KBM-7 (cell line): ENCODE measurements at places on chromosomes 7 and 10.
A peak's percentile ranks its signal among the peaks of the same experiment; 100 is the strongest.

GRCh38 chr10:1870491-1870890 is 133.2 kb upstream of the ADARB2 start:
- no peak for DNase-seq

- no peak for DNase-seq
Observed at GRCh38 chr10:122639801-122640200, 59.8 kb downstream of the C10orf120 start.

DNA sequence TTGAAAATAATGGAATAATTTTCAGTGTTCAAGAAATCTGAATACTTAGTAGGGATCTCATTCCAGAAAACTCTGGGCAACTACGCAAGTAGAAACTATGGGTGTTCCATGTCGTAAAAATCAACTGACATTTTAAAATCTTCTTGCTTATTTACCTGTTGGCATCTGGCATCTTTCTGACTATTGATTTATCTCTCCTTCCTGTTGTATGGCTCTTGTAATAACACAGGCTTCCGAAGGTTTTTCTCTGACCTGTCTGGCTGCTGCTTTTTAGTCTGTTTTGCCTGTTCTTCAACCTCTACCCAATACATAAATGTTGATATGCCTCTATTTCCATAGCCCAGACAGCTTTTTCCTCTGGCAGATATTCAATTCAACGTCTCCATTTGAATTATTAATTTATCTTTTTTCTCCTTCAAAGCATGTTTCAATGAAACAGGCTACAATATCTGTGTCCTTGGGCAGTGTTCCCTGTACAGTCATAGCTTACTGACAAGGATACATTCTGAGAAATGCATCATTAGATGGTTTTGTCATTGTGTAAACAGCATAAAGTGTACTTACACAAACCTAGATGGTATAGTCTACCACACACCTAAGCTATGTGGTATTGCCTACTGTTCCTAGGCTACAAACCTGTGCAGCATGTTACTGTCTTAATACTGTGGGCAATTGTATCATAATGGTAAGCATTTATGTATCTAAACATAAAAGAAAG is 105.9 kb upstream of the ETV1 start:
- DNase-seq, result no peak

GRCh38 chr7:90262438-90262837 is 17.5 kb downstream of the CFAP69 start:
- DNase-seq, result peak; percentile 32

DNA sequence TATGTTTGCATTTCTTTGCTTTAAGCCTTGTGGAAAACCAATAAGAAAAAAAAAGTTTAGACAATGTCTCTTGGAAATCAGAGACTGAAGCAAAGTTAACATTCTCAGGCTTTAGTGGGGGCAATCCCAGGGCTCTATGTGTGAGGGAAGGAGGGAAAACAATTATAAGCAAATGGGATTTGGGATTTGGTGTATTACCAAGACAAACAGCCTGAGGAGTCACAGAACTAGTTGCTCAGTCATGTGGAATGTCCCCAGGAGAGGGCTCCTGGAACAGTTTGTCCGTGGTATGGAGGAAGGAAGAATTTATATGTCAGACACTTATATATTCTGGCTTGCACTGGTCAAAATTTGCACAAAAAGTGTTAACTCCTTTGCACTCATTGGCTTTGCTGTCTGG is 562.9 kb upstream of the TPK1 start:
- DNase-seq, result no peak

GRCh38 chr10:24706479-24707118 is 17.1 kb downstream of the ARHGAP21 start:
- peak; percentile 51 for DNase-seq

GRCh38 chr10:12834116-12834665 is 167.3 kb downstream of the CCDC3 start:
- no peak for DNase-seq
